Fibroblast of skin of left biceps (primary cell): ENCODE measurements at places on chromosomes 5 and 9.

- no peak for DNase-seq
Observed at GRCh38 chr9:120895951-120896350, 19.0 kb upstream of the PHF19 start.

- DNase-seq, result no peak
Observed at GRCh38 chr9:30484690-30485089, 1899.8 kb upstream of the ACO1 start.

GRCh38 chr5:116685931-116686330 lies 111.3 kb upstream of the SEMA6A start:
- no peak for DNase-seq

- peak; percentile 44 for DNase-seq
Observed at GRCh38 chr5:74576941-74577456, 63.5 kb downstream of the ENC1 start.

DNA sequence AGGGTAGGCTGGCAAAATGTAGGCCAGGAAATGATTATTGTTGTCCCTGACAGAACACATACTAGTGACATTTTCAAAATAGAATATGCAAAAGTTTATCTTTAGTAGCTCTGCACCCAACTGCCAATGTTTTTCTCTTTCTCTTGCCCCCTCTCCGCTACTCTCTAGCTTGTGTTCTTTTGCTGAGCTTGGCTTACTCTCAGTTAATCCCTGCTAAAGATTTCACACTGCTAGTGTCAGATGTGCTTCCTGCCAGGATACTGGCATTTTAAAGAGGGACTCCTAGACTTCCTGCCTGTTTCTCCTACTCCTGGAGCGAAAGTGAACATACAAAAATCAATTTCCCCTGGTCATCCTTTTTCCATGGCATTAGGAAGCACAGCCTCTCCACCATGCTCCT lies 260.5 kb downstream of the ARRDC3 start:
- no peak for DNase-seq

DNA sequence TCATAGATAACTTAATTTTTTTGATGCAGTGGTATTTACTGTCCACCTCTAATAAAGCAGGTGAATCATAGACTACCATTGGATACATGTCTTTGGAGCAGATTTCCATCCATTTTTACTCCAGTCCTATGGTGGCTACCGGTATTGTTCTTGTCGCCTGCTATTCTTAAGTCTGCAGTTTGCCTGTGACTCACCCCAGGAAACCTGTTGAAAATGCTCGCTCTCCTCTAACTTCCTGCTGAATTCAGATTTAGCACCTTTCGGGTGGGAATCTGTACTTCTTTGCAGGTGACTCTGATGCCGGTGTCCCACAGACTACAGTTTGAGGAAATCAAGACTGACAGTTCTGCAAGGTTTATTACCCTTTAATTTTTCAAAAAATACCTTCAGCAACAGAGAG lies 58.8 kb upstream of the DHFR start:
- no peak for DNase-seq

GRCh38 chr5:147519380-147519779 lies 9.5 kb upstream of the DPYSL3 start:
- no peak for DNase-seq

- no peak for DNase-seq
Observed at GRCh38 chr5:68426586-68426985, 211.0 kb downstream of the PIK3R1 start.

- DNase-seq, result no peak
Observed at GRCh38 chr9:86749161-86749893, 198.0 kb downstream of the GAS1 start.

GRCh38 chr5:9820691-9821449 lies 190.7 kb upstream of the TAS2R1 start:
- DNase-seq, result peak; percentile 23

DNA sequence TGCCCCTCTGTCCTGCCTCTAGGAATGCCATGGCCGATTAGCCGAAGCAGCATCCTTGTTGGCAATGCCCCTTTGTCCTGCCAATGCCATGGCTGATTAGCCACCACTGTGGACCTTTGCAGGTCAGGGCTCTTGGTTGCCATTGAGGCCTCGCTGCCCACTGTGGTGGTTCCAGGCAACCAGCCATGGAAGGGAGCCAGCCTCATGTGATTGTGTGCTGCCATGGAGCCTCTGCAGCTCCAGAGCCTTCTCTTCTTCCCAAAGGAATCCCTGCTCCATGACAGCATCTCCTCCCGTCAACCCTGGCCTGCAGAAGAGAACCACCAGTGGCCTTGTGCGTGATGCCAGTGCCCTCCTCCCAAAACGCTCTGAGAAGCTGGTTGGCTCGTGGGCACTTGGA lies 187.0 kb downstream of the CACNA1B start:
- DNase-seq, result no peak

- no peak for DNase-seq
Observed at GRCh38 chr5:146748533-146748932, 130.0 kb downstream of the PPP2R2B start.

DNA sequence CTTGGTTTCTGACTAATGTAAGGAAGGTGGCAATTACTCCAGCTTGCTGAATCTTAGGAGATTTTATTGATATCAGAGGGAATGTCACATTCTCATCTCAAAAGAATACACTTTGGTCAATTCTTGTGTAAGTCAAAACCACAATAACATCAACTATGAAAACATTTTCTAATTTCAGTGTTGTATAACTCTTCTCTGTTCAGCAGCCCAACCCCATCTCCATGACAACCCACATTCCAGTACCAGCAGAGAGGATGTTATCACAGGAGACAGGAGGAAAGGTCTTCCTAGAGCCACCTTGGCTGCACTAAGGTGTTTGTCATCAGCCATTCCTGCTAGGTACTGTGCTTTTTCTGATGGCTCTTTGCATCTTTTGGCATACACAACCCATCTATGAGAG lies 529.1 kb upstream of the BRINP1 start:
- DNase-seq, result no peak

- DNase-seq, result no peak
Observed at GRCh38 chr9:33436445-33436844, 10.9 kb downstream of the AQP3 start.
